Left ventricle myocardium inferior (tissue), 1 donor: ENCODE measurements at places on chromosomes 7 and 10. TPM values are rescaled to one million over a fixed set of nuclear protein-coding genes. Genes with fewer than 3 reads are reported as not detected.

DNA sequence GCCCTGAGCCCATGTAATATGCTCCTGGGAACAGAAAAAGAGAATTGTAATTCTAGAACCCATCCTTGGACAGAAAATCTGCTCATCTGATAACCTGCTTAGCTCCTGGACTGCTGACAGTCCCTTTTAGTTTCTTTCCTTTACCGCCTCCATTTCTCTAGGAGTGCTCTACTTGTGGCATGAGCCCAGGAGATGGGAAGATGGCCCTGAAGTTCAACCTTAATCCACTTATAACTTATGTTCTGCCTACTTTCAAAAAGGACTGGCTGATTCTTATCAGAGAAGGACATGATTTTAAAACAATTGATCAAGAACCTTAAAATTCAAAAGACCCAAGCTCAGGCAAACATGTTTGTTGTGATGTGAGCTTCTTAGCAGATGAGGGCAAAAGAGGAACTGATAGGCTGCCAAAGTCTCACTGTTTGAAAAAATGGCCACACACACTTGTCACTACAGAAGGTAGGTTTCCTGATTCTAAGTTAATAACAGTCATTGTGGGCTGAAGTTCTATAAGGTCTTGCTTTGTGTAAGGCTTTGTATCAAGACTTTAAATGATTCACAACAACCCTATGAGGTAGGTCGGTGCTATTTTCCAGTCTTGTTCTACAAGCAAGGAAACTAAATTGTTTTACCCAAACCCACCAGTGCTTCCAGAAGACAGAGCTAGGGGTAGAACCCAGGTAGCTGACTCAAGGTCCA, 94.3 kb upstream of the AFAP1L2 start:
- DNase-seq = no peak

GRCh38 chr10:78460204-78460603, 426.5 kb downstream of the RPS24 start:
- DNase-seq = no peak

GRCh38 chr7:36615852-36616540, 108.3 kb downstream of the AOAH start:
- DNase-seq = no peak

GRCh38 chr10:86100581-86101061, 266.0 kb downstream of the GRID1 start:
- DNase-seq = no peak

DNA sequence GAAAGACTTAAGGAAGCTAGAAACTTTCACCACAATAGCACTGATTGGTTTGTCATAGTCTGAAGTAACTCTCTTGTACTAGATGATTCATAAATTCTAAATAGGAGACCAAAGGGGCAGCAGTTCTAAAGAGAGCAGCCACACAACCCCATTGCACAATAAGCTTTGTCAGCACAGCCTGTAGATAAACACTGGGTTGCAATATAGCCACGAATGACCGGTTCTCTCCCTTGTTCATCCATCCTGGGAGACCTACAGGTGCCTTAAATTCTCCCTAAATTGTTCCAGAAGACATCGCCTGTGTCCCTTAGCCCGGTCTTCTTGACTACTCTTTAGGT, 167.0 kb downstream of the SNX13 start:
- DNase-seq = no peak

GRCh38 chr10:89138755-89139490, 68.2 kb downstream of the CH25H start:
- DNase-seq = no peak

DNA sequence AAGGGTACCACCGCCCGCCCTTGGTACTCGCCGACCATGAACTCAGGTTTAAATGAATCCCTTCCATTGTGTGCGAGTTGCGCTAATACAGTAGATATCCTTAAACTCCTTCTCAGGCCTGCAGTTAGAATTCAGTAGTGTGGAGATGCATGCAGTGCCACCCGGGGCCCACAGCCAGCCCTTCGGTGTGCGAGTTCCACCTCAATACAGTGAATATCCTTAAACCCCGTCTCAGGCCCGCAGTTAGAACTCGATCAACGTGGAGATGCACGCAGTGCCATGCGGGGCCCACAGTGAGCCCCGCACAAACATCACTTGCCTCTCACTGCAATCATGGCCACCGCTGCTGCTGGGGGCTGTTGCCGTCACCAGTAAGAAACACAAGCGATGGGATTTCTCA, 261.9 kb downstream of the MAD1L1 start:
- DNase-seq = no peak

GRCh38 chr10:3172081-3172445, 519 bp downstream of the PITRM1 start:
- DNase-seq = no peak

- no peak for DNase-seq
These were observed 86.3 kb downstream of the RAB11FIP2 start for GRCh38 chr10:117960345-117960935.

- no peak for DNase-seq
These were observed 157.3 kb downstream of the USP6NL start for GRCh38 chr10:11454160-11454559.

DNA sequence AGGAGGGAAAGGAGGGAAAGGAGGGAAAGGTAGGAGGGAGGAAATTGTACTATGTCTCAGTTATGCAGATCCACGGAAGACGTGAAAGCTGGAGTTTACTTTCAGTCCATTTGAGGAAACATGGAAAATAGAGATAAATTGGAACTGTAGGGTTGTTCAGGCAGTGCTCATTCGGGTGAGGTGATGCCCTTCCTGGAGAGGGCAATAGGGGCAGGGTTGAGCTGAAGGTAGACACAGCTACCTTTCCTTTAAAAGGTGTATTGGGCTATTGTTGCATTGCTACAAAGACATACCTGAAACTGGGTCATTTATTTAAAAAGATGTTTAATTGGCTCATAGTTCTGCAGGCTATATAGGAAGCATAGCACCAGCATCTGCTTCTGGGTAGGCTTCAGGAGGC, 116.9 kb upstream of the PLXDC2 start:
- DNase-seq = no peak

- no peak for DNase-seq
These were observed 71.5 kb downstream of the EBF3 start for GRCh38 chr10:129892548-129893052.

DNA sequence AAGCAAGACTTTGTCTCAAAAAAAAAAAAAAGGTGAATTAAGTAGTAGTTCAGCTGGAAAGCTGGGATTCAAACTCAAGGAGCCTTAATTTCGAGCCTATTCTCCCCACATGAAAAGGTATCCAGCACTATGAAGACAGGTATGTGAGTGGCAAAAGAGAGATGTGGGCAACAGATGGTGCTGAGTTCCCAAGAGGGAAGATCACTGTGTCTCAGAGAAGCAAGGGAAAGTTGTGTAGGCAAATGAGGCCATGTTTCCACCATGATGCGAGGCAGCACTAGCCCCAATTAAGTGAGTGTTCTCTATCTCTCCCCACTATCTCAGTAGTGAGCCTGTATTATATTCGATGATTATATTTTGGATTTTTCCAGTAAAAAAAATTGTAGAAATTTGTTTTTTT, 19.8 kb upstream of the ST7 start:
- DNase-seq = no peak

GRCh38 chr7:29285444-29285793, 90.8 kb downstream of the CHN2 start:
- DNase-seq = no peak

IGFBP1 gene
- not detected for total RNA-seq

ANK3 gene
- total RNA-seq = 179 TPM

KIF11 gene
- 0.96 TPM for total RNA-seq

SSMEM1 gene
- total RNA-seq = not detected
